RPMI8226 (cell line): ENCODE measurements at places on chromosomes 3 and 15.

GRCh38 chr3:173893835-173894234, 496.3 kb downstream of the NLGN1 start:
- DNase-seq = peak; percentile 54

DNA sequence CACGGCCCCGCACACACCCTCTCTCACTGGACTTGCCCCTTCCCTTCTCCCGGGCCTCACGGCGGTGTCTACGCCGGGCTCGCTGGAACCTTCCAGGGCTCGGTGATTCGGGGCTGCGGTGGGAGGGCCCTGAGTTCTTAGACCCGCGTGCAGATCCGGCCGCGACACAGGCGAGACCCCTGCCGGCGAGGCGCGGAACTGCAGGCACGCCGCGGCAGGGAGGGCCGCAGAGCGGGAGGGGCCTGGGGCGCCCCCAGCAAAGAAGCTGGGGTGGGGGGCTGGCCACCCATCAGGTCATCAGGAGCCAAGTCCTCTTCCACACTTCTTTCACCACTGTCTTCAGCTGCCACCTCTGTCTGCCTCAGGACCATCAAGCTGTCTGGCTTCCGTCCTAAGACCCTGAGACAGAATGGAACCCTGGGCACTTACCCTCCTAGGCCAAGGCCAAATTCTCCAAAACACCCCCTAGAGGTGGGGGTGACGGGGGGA, 164.5 kb downstream of the XXYLT1 start:
- peak; percentile 71 for DNase-seq

- no peak for DNase-seq
These were observed 29.7 kb upstream of the SPATA12 start for GRCh38 chr3:57030721-57031120.

DNA sequence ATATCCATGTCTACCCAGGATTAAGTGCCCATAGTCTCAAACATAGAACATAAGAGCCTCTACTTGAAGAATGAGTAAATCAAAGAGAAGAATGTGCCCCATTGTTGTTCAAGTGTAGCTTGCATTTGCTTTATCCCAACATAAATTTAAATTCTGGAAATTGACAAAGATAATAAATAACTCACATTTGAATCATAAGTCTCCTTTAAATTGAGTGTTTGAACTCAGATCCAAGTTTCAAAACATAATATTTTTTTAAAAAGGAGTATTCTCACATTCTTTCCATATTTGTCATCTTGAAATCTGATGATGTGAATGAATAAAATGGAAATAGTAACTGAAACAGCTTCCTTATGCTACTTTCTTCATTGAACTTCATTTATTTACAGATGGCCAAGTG, 135.2 kb downstream of the MECOM start:
- DNase-seq = no peak

DNA sequence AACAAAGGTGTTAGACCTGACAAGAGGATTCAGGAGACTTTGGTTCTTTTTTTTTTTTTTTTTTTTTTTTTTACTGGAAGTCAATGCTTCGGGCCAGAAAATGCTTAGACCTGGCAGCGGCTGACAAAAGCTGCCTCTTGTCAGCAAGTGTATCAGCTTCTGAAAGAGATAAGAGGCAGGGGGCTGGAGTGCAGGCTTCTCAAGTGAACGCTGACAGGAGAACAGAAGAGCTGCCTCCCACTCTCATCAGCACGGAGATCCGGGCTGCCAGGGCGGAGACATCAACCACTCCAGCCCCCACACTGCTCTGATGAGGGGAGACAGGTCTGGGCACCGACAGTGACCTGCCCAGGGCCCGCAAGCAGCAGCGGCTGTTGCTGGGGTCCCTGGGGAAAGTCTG, 9.4 kb upstream of the SCN5A start:
- DNase-seq = no peak

DNA sequence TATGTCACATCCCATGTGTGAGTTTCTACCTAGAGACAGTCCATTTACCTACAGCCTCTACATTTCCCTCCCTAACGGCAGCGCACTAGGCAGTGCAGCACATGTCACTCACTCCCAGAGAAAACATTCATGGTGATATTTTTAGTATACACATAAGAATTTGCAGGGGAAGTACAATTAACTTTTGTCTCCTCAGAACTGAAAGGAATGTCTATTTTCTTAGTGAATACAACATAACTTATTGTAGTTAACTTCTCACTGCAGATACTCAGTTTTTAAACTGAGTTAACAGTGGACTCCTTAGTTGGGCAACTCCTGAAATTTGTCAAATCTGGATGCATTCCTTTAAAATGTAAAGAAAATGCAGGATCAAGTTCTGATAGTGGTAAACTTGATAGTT, 4.5 kb upstream of the ZBTB47 start:
- DNase-seq = no peak

- DNase-seq = peak; percentile 87
These were observed 20.7 kb upstream of the FEM1B start for GRCh38 chr15:68256675-68257450.

DNA sequence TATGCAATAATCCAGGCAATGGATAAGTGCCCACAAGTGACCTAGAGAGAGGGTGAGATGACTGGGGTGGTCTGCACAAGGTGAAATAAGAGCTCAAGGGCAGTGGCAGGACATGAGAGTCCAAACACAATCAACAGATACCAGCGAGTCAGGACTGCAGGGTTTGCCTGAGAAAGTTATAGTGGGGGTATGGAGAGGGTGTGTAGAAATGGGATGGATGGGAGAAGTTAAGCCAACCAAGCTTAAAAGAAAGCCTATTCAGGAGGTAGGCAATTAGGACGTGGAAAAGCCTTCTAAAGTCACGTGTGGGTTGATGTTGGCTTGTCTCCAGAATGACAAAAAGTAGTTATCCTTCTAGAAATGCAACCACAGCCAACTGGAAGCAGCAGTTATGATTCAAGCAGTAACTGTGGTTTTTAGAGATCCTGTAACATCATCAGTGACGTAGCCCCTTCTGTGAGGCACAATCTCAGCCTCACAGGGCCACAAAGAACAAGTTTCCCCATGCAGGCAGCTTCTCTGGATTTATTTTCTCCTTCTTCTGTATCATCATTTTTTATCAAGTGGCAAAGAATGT, 56.1 kb downstream of the FAM174B start:
- no peak for DNase-seq

GRCh38 chr3:19248143-19248542, 99.8 kb downstream of the KCNH8 start:
- no peak for DNase-seq

DNA sequence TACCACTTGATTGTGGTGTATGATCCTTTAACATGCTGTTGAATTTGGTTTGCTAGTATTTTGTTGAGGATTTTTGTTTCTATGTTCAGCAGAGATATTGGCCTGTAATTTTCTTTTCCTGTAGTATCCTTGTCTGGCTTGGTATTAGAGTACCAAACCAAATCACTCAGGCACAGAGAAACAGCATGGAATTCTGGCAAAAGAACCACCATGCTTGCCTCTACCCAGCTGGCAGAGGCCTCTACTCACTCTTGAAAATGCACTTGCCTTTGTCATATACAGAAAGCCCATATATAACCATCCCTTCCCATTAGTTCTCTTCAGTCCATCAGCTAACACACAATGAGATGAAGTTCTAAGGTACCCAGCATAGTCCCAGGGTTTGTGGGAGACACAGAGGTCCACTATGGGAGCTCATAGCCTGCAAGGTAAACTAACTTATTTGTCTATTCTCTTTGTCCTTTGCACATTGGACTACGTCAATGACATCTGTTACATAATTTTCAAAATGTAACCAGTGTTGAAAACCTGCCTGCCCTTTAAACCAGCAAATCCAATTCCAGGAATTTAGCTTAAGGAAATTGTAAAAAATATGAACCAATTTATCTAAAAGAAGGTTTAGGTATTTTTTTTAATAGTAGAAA, 82.1 kb upstream of the POMGNT2 start:
- no peak for DNase-seq

DNA sequence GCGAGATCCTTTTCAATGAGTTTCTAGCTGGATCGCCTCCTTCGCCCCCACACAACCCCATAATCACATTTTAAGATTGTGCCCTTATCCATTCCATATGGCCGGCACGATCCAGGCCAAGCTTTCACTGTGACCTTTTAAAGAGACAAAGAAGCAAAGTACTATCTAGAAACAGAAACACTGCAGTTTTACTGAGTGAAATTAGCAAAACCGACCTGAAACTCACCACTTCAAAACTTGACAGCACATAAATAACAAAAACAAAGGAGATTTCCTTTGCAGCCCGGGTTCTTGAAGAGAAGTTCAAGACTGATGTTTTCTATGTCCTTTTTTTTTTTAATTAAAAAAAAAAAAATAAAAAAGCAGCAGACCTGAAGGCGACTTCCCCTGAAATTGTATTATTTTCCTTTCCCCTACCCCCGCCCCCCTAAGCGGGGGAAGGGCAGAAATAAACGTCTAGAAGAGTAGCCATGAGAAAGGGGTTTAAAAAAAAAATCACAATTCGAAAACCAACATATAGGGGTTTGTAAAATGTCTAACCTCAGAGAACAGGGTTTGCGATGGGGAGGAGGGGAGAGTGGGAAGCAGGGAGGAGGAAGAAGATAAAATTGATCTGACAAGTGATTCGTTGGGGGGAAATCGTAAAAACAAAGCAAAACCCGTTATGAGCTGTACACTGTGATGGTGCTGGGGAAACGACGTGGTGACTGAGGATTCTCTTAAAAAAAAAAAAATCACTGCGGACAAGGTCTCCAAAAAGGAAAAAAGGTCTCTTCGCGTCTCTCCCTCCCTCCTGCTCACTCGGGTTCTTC, 1.5 kb downstream of the SATB1 start:
- DNase-seq = peak; percentile 77

- no peak for DNase-seq
These were observed 18.4 kb downstream of the HLTF start for GRCh38 chr3:149067883-149068282.

GRCh38 chr3:49427586-49427985, 1.5 kb downstream of the NICN1 start:
- DNase-seq = no peak

GRCh38 chr3:62835554-62836236, 39.5 kb downstream of the CADPS start:
- DNase-seq = peak; percentile 5

DNA sequence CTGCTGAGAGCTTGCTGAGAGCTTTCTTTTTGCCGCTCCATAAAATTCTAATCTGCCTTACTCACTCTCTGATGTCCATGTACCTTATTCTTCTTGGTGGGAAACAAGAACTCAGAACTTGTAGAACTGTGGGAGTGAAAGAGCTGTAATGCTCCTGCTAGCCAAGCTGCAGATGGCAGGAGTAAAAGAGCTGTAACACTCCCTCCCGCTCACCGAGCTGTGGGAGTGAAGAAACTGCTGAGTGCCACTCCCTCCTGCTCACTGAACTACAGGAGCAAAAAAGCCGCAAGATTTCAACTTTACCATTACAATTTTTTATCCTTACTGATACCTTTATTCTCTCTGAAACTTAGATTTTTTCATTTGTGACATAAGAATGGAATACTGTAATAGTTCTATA, 199.1 kb downstream of the SI start:
- DNase-seq = no peak

GRCh38 chr3:68249265-68249664, 594.9 kb upstream of the SUCLG2 start:
- DNase-seq = no peak

DNA sequence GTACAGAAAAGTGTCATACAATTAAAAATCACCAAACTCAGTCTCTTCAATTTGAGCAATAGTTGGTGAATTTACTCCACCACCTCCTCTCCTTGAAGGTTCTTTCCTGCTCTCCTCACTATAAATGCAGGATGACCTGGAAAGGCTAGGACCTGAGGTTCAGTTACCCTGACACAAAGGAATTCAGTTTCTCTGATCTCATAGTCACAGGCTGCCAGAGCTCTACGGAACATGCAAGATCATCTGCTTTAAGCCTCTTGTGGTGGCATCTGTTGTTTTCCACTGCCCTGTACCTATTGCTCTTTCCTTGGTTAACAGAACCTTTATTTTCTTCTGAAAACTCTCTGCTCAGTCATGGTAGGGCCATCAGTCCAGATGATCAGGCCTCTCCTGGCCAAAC, 4.9 kb upstream of the TP63 start:
- DNase-seq = no peak

DNA sequence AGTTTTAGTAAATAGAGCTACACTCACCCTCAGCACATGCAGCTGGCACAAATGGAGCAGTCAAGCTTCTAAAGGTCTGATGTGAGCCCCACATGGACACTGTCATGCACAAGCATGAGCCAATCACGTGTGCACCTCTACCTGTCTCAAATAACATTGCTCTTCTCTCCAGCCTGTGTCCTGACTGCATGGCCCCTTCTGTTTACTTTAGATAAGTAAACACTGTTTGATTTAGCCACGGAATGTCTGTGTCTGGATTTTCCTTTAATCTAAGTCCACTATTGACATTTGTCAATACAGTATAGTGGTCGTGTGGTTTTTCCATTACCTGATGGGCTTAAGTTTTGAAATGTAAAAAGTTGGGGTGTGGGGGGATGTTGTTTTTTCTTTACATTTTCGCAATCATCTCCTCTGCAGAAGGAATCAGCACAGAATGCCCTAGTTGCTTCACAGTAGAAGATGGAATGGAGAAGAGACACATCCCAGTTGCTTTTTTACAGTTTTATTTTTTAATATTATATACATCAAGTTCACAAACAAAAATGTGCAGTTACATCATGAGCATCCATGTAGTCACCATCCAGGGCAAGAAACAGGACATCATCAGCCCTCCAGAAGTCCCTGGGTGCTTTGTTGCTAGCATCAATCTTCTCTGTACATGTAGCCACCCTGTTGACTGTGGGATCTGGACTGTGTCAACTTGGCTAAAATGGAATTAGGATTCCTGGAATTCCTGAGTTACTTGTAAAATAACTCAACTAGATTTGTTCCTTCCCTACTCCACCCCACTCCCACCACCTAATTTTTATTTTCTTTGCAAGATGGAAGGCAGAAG, 146.1 kb downstream of the UACA start:
- DNase-seq = no peak

- DNase-seq = no peak
These were observed 80.6 kb upstream of the P2RY1 start for GRCh38 chr3:152754303-152754702.

GRCh38 chr3:43363621-43364266, 77.4 kb downstream of the SNRK start:
- no peak for DNase-seq

DNA sequence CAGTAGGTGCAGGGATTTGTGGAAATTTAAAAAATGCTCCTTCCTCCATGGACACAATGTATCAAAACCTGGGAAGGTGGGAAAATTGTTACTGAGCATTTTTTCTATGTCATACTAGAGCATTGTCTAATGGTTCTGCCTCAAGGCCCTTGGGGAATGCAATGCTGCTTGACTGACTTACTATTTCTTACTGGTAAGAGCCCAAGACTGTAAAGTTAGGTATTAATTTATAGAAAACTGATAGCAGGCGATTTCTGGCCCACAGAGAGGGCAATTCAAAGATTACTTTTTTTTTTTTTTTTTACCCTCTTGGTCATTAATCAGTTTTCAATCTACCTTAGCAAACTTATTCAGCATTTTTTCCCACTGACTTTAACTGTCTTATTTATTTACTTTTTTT, 38.5 kb upstream of the MRPL3 start:
- no peak for DNase-seq

DNA sequence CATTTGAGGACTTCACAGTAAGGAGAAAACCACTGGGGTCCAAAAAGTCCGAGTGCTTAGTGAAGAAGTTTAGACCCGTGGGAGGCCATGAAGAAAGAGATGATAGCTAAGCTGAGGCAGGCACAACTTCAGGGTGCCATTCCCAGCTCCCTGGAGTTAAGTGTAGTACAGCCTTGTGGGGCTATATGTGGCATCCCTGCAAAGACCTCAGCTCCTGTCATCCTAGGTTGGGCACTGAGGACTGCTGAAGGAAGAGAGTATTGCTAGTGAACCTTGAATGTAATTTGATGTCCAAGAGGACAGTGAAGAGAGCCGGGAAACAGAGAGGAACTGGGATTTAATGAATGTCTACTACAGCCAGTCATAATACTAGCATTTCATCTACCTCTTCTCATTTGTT, 162.1 kb downstream of the AKAP13 start:
- DNase-seq = no peak
